ENCODE measurements at places on chromosomes 16 and 17. TPM values are rescaled to one million over a fixed set of nuclear protein-coding genes. Genes with fewer than 3 reads are reported as not detected.

DNA sequence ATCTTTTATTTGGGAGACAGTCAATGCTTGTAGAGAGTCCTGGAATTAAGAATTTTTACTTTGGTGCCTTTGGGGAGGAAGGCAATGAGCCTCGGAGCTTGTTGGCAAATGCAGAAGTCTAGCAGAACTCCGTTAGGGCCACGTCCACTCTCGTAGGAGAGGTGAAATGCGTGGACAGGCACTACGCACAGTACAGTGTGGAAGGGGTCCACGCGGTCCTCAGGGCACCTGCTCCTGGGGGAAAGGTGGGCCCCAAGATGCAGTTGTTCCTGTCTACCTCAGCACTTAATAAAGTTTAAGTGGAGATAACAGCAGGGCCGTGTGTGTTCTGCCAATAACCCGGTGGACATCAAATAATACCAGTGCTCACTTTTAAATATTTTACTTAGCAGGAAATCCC, 1.8 kb downstream of the RAB11FIP3 start:
- DNase-seq = no peak

DNA sequence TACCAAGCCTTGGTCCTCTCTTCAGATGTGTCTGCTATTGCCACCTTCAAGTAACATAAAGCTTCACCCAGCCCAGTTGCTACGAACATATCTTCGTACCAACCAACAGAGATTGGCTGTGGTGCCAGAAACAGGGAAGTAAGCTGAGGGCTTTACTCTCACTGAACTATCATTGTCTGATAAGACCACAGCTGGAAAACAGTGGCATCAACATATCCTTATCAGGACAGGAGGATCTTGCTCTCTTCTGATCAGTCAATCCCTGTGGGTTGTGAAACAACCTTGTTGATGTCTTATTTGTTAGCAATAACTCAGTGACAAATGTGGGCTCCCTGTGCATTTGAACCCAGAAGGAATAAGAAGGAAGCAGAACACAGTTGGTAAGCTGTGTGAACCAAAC, 446.3 kb upstream of the MAF start:
- no peak for DNase-seq

GRCh38 chr16:49890876-49891275, 35.0 kb upstream of the ZNF423 start:
- DNase-seq = no peak

SMPD3 gene
- 1.9 TPM for polyA plus RNA-seq

- peak; percentile 38 for DNase-seq
Observed at GRCh38 chr17:29292992-29293889, 707 bp downstream of the NUFIP2 start.

- no peak for DNase-seq
Observed at GRCh38 chr17:63498626-63499195, 21.9 kb downstream of the ACE start.

Data from right lung (tissue), 10 donors.